ENCODE measurements at places on chromosomes 3 and 15.

- no peak for DNase-seq
Observed at GRCh38 chr3:50687127-50687751, 12.5 kb downstream of the DOCK3 start.

DNA sequence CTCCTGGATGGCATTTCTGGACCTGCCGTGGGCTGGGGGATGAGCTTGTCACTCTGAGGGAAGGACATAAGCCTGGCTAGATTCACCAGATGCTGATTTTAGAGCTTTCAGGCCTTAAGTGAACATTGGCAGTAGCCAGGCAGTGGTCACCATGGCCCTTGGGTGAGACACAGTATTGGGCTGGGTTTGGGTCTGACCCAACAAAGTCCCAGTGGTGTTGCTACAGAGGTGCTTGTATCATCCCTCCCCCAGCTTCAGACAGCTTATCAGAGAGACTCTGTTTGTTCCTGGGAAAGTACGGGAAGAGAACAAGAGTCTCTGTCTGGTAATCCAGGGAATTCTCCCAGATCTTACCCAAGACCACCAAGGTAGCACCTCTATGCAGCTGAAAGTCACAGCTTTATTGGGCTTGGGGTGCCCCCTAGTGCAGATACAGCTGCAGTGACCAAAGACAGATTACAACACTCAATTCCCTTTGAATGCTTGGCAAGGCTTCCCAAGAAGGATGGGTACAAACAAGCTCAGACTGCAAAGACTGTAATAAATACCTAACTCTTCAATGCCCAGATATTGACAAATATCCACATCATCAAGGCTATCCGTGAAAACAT is 9.8 kb upstream of the RUVBL1 start:
- peak; percentile 35 for DNase-seq

DNA sequence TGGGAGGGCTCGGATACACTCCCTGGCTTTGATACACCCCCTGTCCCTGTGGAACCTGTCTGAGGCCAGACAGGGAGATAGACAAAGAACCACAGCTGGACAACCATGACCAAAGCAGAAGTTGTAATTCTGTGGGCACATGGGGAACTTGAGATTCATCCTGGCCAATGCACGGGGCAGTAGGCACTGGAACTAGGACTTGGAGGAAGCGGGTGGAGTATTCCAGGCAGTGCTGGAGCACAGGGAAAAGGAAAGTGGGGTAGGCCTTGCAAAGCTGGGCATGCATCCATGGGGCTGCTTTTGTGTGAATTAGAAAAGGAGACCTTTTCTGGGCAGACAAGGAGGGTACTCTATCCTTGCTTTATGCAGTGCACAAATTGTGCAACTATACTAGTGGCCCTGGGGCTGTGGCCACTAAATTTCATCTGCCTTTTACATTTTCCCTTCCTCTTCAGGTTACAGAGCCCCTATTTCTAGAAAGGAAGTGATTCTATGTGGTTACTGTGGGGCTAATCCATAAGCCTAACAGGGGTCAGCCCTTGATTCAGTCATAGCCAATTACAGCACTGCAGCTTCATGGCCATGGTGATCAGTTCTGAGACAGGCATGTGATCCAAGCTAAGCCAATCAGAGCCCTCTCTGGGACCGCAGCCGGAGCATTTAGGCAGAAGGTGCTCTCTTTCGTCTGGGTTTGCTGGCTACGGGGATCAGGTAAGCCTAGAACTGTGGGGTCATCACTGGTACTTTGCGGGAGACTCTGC is 21.0 kb downstream of the CRABP1 start:
- DNase-seq, result no peak

- no peak for DNase-seq
Observed at GRCh38 chr3:136021803-136022202, 56.3 kb downstream of the PPP2R3A start.

GRCh38 chr3:195058336-195059005 is 212.5 kb downstream of the XXYLT1 start:
- no peak for DNase-seq

GRCh38 chr3:160876643-160877042 is 120.6 kb downstream of the PPM1L start:
- no peak for DNase-seq

DNA sequence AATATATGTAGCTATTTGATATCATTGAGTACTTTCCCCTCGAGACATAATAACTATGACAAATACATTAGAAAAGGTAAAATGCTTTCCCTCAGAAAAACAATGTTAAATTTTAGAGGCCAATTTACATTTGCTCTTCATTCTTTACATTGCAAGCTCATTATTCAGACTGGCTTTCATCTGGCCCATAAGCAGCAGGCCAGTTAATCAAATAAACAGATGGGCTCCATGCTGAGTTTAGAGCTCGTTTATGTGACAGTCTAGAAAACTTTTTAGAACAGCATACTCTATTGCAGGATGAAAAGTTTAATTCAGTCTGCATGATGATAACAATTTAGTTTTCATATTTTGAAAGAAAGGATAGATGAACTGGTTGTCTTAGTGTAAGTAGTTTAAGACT is 150.6 kb downstream of the DUT start:
- no peak for DNase-seq

GRCh38 chr3:156793400-156793799 is 32.8 kb upstream of the LEKR1 start:
- no peak for DNase-seq

- DNase-seq, result no peak
Observed at GRCh38 chr15:65659502-65660052, 37.8 kb downstream of the SLC24A1 start.

- DNase-seq, result no peak
Observed at GRCh38 chr3:116230431-116231020, 214.8 kb downstream of the LSAMP start.

GRCh38 chr15:99019558-99020540 is 12.3 kb upstream of the PGPEP1L start:
- no peak for DNase-seq
